Stimulated activated CD4-positive, alpha-beta T cell treated with anti-CD3 and anti-CD28 coated beads, Interleukin-1b, Interleukin-23, amount 100 ng/mL, for 4 hours (primary cell): ENCODE measurements at places on chromosomes 6 and 20.

DNA sequence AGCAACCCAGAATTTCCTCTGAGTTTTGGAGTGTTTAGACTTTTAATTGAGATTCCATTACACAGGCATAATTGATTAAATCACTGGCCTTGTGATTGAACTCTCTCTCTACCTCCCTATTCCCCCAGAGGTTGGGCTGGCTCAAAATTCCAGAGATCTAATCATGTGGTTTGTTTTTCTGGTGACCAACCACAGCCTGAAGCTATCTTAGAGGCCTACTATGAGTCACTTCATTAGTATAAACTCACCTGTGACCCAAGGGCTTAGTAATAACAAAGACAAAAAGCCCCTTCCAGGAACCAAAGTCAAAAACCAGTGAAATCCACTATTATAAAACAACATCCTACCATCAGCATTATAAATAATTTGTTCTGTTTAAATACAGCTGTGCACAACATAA, 992.5 kb upstream of the CITED2 start:
- no peak for DNase-seq

DNA sequence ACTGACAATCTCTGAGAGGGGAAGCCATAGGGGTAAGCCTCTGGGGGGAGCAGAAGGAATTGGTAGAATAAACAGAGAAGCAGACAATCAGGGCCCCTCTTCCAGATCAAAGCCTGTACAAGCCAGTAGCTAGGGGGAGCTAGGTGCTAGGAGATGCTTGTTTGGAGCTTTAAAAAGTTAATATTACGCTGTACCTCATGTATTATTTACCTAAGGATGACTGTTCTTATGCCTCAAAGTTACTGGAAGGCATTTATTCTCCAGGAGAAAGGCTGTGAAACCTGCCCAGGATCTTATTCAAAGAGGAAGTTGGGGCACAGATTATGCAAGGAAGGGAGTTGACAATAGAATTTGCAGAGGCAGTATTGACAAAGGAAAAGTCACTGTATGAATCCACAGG, 111.8 kb upstream of the SLC35F1 start:
- DNase-seq = no peak

DNA sequence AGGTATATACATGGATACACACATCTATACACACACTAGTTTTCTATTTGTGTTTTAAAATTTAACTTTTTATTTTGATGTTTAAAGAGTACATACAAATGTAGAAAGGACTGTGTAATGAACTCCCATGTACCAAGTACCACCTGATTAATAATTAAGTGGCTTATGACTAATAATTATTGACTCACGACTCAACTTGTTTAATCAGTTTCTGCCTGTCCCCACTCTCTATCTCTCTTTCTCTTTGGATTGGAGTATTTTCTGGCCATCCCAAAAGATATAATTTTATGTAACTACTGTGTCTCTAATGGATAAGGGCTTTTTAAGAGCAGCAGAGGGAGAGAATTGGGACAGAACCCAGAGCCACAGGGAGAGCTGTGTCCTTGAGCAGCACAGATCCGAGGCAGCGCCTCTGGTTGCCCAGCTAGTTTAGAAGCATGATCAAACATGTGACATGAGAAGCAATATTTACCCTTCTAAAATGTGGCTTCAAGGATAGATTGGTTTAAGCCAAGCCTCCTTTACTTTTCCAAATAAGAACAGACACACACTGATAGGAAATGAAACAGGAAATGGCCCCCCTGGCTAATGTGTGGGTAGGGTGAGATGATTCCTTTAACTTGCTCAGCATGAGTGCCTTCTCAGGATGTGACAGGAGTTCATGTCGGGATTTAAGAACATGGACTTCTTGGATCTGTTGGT, 81.0 kb downstream of the ERMARD start:
- no peak for DNase-seq

DNA sequence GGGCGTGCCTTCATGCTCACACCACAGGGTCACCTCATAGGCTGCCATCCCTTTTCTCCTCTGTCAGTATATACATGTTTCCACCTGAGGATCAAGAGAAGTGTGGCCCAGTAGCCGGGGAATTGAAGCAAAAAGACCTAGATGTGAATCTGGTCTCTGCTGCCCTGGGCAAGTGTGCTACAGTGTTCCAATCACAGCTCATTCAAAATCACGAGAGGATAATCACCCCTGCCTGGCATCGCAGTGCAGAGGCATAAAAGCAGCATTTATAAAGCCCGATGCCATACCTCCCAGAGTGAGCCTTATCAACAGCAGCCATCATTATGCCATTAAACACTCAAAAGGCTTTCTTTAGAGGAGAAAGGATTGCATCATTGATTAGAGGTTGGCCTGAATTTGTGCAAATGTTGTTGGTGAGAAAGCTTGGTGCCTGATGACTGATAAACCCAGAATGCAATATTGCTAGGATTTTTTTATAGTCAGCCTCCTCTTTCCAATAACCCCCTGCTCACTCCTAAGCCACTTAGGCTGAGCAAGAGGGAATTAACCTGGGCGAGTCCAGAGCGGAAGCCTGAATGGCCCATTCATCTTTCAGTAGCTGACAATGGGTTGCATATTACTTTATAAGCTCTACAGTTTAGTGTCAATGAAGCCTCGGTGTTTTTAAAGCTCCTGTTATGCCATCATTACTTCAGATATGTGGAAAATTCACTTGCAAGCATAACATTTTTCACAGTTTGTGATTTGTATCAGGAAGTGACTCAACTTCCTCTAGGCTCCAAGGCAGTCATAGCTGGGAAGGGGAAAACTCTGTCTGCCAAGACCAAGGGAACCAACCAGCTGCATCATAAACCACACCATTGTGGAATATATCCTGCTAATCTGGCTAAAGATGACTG, 92.5 kb upstream of the NXT1 start:
- DNase-seq = no peak

DNA sequence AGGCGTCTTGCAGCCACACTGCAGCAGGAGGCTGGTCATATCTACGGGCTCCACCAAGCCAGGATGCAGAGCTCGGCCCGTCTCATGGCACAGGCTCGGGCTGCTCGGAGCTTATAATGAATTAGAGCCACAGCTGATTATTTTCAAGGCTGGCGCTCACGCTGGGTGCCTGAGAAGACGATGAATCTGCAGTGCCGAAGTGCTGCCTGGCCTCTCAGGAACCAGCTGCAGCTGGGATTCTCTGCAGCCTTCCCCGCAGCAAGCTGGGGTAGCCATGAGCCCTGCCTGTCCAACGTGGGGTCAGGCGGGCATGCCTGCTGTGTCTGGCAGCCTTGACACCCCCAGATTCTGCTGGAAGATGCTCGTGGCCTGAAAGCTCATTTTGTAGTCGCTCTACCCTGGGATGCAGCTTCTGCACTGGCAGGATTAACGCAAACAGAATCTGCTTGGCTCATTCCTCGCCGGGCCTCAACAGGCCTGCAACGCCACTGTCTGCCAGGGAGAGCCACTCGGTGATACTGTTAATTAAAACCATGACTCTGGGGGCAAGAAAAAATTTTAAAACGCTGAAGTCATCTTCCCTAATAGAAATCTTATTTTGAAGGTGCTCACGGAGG, 104.3 kb downstream of the CDH26 start:
- no peak for DNase-seq

DNA sequence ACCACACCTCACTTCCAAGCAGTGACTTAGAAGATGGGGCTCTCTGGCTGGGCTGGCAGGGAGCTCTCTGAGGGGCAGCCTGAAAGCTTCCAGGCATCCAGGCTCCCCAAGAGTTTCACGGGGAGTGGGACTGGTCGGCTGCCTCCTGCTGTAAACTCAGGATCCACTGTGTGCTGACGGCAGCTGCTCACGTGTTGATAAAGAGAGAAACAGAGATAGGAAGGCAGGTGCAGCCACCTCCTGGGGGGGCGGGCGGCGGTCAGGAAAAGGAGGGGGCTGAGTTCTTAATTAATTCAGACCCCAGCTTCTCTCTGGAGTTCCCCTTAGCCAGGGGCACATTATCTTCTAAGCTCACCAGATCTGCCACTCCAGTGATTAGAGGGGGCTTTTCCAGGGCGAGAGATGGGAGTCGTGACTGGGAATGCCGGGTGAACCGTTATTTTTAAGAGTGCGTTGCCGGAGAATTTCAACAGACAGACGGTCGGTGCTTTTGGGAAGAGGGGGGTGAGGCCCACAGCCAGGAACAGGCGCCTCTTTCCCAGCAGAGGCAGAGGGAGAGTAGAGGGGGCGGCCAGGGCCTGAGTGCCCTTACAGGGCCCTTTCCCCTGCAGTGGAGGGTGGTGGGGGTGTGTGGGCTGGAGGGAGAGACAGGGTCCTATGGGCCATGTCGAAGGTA, 70.9 kb downstream of the CD40 start:
- DNase-seq = no peak

GRCh38 chr6:108697561-108698161, 136.9 kb downstream of the FOXO3 start:
- DNase-seq = no peak

- DNase-seq = no peak
Measured at GRCh38 chr6:169169375-169169774, 84.3 kb downstream of the THBS2 start.

GRCh38 chr20:49288250-49288751, 10.4 kb upstream of the ZNFX1 start:
- DNase-seq = no peak

DNA sequence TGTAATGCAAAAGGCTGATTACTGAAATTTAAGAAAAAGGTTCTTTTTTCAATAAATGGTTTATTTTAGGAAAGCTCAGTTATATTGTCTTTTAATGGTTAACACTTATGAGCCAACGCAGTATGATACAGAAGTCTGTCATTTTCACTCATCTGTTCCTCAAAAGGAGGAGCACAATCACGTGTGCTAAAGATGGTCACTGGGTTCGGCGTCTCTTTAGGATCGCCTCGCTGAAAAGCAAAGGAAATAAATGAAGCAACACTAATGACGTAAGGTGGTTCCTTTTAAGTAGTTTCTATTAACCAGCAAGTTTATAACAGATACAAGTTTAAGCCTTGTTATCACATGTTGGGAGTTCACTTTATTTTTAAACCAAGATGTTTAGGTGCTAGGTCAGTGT, 125.7 kb downstream of the MAP3K4 start:
- no peak for DNase-seq

- no peak for DNase-seq
Measured at GRCh38 chr6:31615748-31616147, 714 bp downstream of the AIF1 start.

- no peak for DNase-seq
Measured at GRCh38 chr20:57785061-57785460, 75.2 kb upstream of the PMEPA1 start.

DNA sequence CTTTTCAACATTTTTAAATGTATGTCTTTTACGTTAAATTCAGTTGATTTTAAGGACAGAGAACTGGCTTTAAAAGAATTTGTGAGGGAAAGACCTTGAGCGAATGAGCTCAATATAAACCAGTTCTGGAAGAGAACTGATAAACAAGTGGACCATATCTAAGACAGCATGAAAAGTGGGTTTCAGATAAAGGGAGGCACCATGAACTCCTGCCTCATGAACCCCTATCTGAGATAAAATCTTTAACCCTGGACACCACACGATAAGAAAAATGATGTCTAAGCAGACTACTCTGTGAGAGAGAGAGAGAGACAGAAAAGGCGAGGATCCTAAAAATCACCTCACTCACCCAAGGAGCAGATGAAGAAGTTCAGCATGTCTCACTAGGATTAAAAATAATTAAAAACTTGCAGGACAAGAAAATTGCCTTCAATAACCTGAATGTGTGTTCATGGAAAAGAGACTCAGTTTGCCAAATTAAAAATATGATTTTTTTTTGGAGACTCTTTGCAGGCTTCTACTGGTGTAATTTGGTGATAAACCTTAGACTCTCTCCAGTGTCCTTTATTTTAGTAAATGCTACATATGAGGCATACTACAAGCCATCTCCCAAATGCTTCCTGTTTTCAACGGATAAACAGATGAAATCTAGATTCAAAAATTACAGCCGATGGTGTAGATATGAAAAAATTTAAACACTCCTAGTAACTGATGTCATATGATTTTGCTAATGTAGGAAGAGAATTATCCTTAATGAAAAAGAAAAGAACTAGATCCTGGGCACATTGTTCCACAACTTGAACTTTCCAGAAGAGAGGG, 299.5 kb downstream of the ADGB start:
- no peak for DNase-seq

DNA sequence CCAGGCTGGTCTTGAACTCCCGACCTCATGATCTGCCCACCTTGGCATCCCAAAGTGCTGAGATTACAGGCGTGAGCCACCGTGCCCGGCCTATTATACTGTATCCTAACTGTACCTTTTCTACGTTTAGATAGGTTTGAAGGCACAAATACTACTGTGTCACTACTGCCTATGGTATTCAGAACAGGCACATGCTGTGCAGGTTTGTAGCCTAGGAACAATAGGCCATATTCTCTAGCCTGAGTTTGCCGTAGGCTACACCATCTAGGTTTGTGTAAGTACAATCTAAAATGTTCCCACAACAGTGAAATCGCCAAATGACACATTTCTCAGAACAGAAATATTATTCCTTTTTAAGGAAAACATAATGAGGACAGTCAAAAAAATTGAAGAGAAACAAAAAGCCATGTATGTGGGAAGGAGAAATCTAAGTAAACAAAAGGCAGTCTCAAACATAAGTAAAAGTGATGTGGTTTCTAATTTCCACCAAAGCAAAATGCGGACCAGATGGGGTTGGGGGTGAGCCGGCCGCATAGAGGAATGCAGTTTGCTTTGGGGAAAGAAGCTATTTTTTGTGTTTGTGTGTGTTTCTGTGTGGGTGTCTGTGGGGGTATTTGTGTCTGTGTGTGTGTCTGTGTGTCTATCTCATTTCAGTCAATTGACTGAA, 192.6 kb upstream of the SALL4 start:
- no peak for DNase-seq

DNA sequence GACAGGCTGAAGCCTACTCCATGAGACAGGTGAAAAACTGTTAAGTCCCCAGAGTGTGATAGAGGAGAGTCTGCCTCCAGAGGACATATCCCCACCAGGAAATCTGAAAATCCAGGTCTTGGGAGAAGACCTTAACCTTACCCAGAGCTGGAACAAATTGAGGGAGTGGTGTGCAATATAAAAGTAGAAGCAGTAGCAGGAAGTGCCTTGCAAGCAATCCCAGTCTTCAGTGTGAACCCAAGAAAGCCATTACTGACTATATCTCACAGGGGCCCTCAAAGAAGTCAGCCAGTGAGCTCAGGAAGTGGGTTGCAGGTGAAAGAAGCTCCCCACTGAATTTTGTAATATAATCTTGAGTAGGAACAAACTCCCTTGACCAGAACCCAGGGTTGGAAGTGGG, 41.9 kb upstream of the PKIB start:
- DNase-seq = no peak
